ENCODE measurements at places on chromosomes 5 and 9. TPM values are rescaled to one million over a fixed set of nuclear protein-coding genes. Genes with fewer than 3 reads are reported as not detected.

GRCh38 chr9:80233906-80234305 lies 662.1 kb downstream of the TLE4 start:
- DNase-seq: no peak

- peak; percentile 73 for DNase-seq
Observed at GRCh38 chr9:127586537-127586936, 25.5 kb upstream of the STXBP1 start.

Gene NKD2
- total RNA-seq: not detected

GRCh38 chr9:96108691-96109380 lies 193.1 kb downstream of the HSD17B3 start:
- DNase-seq: no peak

Gene CTXN3
- not detected for total RNA-seq

- DNase-seq: no peak
Observed at GRCh38 chr9:114629563-114630090, 18.5 kb downstream of the TMEM268 start.

Gene LURAP1L
- 1.3 TPM for total RNA-seq

DNA sequence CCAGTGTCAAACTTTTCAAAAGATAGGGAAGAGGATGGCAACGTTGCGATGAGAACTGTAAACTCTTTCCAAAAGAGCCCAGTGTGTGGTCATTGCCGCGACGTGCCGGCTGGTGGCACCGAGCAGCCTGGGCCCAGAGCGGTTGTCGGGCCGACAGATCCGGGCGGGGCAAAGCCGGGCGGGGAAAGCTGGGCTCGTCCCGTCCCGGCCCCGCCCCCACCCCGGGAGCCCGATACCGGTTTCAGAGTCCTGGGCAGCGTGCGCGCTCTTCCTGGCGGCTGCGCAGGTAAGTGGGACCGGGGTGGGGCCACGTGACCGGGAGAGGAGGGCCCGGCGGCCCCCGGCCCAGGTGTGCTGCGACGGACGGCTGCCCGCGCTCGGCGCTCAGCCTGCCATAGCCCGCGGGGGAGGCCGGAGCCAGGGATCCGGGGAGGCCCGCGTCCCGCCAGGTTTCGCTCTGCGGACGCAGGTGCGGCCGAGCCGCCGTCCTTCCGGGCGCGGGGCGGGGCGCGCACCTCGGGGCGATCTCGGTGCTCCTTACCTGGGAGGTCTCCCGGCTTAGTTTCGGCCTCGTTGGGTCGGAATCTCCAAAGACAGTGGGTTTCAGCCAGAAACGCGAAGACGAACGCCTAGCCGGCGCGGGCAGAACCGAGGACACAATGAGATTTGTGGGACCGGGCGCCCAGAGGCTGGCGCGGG lies at the start of gene MARVELD2:
Gene MARVELD2, plus strand, starts transcription at position 232 of the 699 bp plus-strand sequence. CDS start 4,270 bp downstream, outside the sequence.
- no peak for DNase-seq

- DNase-seq: no peak
Observed at GRCh38 chr5:173498739-173499470, 117.5 kb downstream of the BOD1 start.

Gene SH2D3C
- total RNA-seq: not detected

Gene DAB2
- total RNA-seq: 192 TPM

Gene FIBCD1
- total RNA-seq: 2.3 TPM

DNA sequence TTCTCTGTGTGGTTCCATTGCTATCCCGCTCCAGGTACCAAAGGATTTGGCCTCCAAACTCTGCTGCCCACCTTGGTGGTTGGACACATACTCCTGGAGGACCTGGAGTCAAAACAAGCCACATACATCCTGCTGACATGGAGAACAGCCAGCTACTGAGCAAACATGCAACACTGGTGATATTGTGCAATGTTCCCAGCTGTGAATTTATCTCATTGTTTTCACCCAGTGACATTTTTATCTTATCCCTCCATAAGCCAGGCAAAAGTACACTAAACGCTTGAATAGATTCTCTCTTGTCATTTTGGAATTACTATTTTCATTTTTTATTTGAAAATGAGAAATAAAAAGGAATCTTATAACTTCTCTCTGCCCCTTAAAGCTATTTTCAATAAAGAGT lies 11.1 kb upstream of the CTSL start:
- DNase-seq: peak; percentile 57

DNA sequence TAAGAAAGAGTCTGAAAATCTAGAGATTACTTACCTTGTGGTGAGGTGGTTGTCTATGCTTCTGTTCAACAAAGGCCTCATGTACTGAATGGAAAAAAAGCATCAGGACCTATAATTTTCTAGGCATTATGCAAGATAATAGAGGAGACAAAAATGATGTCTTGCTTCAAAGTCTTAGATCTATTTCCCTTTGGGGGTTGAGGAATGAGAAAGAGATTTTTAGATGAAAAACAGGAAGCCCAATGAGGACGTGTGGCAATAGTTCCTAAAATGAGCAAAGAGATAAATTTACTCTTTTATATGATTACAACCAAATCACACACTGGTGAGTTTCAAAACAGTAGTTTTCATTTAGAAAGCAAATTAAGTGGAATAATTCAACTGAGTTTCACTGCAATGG lies 99.5 kb downstream of the GHR start:
- DNase-seq: no peak

- DNase-seq: no peak
Observed at GRCh38 chr5:88803309-88803708, 79.7 kb downstream of the MEF2C start.

DNA sequence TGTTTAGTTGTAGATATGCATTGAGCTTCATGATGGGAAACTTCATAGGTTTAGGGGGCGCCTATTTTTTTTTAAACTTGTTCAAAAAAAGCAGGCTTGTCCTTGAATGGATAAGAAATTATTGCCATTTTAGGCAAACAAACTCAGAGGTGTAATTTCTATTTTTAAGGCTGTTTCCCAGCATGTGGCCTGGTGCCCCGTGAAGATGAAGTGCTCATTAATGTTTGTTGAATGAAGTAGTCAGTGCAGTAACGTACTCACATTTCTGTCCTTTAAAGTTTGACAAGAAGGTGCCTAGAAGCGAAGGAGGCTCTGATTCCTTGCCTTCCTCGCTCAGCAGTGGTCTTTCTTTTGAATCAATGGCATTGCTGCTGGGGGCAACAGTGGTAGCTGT lies 54.3 kb downstream of the ZNF618 start:
- DNase-seq: no peak

GRCh38 chr9:31597977-31598376 lies 786.5 kb upstream of the ACO1 start:
- no peak for DNase-seq

GRCh38 chr9:93613791-93614190 lies 37.4 kb downstream of the PHF2 start:
- no peak for DNase-seq

DNA sequence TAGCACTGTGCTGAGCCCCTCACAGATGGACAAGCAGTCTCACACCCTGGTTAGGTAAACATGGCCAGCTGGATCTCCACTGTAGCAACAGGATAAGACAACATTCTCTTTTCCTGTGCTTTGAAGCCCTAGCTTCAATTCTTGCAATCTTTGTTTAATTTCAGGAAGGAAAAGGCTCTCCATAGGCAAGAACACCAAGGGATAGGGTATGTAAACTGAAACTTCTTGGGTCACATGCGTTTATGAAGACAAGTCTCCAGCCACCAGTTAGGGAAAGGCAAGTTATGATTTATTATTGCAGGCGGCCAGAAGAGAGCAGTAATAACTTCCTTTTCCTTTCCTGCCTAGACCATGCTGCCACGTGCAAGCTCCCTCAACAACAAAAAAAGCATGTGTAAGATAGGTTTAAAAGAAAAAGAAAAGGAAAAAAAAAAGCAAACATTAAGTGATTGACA lies 50.1 kb upstream of the POU5F2 start:
- DNase-seq: no peak

- DNase-seq: no peak
Observed at GRCh38 chr5:39422036-39422606, 2.7 kb downstream of the DAB2 start.

All from HFFc6 (cell line).